ENCODE measurements at places on chromosomes 13 and 19.

DNA sequence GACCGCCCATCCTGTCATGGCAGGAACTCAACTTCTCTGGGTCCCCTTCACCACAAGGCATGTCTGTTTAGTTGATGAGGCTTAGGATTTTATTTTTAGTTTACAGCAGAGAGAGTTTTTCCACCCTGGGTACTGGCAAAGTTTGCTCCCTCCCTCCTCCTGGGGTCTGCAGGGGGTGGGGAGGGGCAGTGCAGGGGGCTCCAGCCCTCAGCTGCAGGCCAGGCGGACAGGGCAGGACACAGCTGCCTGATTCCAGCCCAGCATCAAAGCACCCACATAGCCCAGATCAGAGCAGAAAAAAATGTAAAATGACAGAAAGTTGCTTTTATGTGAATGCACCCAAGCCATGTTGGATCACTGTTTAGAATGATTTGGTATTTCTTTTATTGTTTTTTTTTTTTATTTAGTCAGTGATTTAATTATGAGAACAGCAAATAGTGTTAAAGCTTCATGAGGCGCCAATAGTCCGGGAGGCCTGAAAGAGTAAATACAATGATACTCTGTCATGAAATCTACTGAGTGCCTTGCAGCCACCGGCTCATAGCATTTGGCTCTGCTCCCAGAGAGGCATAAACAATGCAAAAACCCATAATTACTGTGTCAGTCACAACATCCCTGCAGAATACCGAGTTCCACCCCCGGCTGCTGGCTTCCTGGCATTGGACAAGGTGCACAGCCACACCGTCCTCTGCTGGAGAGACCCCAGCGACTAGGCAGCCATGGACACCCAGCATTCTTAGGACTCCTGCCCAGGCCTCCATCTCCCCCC, 923.5 kb downstream of the UQCRFS1 start:
- no peak for DNase-seq

DNA sequence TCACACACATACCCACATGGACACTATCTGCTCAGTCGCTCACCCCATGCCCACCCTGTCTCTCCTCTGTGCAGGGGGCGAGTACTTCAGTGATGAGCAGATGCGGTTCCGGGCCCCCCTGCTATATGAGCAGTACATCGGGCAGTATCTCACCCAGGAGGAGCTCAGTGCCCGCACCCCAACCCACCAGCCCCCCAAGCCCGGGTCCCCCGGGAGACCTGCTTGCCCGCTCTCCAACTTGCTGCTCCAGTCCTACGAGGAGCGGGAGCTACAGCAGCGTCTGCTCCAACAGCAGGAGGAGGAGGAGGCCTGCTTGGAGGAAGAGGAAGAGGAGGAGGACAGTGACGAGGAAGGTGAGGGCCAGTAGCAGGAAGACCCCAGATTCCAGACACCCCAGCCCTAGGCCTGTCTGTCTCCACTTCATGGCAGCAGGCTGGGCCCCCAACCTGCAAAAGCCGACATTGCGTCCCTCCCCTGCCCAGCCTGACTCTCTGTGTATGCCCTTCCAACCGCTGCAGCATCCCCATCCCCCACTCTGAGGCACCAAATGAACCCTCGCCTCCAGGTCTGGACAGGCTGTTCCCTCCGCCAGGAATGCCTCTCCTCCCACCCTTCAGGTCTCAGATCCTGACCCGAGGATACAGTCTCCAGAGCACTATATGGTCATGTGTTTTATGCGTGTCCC, 9.7 kb downstream of the CCDC97 start:
- DNase-seq, result no peak

DNA sequence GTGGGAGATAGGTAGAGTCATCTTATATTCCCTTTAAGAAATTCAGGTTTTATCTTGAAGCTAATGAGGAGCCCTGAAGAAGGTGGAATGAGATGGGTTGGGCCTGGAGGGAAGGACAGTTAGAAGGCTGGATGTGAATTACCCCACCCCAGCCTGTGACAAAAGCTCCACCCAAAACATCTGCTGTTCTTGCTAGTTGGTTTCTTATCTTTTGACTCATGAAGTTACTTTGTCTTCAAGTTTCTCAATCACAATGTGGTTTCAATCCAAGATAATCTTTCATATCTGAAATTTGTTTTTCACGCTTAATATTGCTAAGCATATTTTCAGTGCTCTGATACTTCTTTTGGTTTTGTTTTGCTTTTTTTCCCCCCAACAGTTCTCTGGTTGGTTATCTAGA, 38.3 kb upstream of the HMGB1 start:
- DNase-seq, result no peak

GRCh38 chr13:50722440-50723125, 120.9 kb downstream of the DLEU7 start:
- no peak for DNase-seq

- DNase-seq, result no peak
Observed at GRCh38 chr13:67232384-67232783, 2.2 kb upstream of the PCDH9 start.

DNA sequence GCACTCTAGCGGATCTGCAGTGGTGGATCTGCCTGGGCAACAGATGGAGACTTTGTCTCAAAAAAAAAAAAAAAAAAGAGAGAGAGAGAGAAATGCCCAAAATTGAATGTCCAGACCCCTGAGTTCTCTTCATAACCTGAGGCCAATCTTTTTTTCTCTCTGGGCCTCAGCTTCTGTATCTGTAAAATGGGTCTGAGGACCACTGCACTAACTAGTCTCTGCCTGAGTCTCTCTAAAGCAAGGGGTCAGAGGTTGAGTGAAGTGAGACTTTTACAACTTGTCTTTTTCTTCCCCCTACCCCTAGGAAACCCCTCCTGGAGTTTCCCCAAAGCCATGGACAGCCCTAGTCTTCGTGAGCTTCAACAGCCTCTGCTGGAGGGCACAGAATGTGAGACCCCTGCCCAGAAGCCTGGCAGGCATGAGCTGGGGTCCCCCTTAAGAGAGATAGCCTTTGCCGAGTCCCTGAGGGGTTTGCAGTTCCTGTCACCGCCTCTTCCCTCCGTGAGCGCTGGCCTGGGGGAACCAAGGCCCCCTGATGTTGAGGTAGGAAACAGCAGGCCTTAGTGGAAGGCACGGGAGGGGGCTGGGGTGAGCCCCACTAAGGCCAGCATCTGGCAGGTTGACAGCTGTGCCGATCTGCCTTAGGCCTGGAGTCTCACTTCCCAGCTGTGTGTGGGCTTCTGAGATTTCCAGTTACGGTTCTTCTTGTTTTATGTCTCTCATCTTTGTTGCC, 1.8 kb downstream of the TMEM91 start:
- no peak for DNase-seq

DNA sequence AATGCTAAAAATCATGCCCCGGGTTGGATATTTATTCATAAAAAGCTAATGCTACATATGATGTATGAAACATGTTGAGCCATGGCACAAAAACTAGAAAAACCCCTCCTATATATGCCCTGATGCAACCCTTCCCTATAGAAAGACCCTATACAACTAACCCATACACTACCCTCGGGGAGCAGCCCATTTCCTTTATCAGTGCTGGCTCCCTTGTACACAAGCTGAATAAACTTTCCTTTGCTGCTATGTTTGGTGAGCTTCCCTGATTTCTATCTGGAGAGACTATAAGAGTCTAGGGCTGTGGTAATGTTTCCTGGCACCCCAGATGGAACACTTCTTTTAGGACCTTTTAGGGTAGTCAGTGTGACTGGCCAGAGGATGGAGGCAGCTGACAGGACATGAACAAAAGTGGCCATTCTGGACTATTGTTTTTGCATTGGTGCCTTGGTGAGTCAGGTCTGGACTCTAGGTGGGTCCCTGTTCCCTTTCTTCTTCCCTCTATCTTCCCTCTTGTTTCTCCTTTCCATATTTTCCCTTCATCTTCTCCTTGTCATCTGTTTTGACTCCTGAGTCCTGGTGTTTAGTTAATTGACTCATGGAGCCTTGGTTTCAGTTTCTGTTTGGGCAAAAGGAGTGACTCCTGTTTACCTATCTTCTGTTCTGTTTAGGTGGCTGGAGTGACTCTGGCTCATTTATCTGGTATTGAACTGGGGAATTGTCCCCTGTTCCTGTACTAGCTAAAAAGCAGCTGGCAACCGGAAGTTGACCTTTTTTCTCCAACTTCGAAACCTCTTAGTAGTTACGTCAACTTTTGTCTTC, 1321.8 kb upstream of the PCDH9 start:
- DNase-seq, result no peak

DNA sequence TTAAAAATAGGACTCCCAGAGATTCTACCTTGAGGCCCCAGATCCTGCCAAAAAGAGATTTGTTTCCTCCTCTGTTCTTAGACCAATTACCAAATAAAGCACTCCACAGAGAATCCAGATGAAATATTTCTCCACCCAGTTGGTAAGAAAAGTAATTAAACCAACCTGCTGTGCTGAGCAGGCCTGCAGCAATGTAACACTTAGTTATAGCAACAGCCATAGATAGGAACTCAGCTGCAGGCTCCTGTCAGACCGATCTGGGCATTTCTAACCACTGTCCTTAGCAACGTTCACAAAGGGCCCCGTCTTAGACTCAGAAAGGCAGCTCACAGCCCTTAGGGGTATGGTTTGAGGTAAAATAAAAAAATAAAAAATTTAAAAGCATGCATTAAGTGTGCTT, 271.1 kb downstream of the KCNRG start:
- DNase-seq, result no peak

- no peak for DNase-seq
Observed at GRCh38 chr13:91304741-91305140, 42.7 kb upstream of the MIR17HG start.

- no peak for DNase-seq
Observed at GRCh38 chr19:1933942-1934341, 7.0 kb upstream of the CSNK1G2 start.
